ENCODE measurements at places on chromosomes 1 and 21.

DNA sequence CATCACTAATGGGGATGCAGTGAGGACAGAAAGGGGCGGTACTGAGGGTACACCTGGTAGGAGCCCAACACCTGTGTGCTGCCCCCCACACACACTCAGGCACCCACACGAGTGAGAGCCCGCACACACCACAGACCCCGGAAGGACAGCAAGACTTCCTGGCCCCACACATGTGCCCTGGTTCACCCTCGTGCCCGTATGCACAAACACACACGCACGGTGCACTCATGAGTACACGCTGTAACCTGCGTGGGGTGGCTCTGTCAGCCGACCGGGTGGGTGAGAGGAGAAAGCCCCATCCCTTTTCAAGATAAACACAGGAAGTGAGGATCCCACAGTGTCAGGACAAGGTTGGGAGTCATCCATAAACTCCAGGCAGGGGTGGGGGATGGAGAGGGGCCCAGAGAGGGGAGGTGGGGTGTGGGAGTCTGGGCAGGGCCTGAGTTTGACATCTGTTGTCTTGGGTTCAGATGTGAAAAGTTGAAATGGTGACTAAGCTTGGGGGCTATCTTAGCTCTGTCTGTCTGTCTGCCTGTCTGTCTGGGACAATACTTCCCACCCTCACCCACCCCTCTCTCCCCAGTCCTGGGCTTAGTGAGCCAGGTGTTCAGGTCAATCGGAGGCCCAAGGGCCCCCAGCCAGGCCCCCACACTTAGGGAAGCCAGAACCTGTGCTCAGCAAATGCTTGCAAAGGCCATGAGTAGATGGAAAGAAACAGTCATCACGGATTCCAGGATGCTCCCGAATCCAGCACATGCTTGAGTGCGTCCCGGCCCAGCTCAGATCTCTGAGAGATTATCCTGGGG lies 119.8 kb upstream of the ZBTB40 start:
- no peak for DNase-seq

DNA sequence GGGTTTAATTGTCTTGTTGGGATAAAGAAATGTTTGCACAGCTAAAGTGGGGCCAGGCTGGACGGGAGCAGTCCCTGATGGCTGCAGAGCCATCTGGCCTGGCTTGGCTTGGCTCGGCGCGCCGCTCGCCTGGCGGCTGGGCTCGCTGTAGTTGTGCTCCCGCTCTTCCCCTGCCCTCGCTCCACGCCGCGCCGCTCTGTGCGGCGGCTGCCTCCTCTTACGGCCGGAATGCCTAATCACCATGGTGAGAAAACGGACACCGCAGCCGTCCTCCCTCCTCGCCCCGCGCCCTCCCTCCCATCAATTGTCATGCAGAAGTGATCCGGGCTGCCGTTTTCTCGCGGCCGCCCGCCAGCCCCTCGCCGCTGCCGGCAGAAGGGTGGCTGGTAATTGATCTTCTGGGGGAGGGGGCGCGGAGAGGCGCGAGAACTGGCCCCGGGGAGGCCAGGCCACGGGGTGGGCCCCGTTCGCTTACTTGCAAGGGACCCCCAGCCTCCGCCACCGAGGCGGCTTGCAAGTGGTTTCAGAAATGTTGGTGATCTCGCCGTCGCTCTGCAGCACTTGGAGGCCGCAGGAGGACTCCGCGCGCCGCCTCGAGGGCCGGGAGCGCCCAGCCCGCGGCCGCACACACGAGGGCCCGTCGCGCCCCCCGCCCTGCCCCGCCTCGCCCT lies 12.4 kb downstream of the RNF220 start:
- no peak for DNase-seq

- DNase-seq, result no peak
Measured at GRCh38 chr1:187809549-187809948, 980.8 kb downstream of the PLA2G4A start.

GRCh38 chr1:87202922-87203655 lies 125.6 kb upstream of the LMO4 start:
- no peak for DNase-seq

DNA sequence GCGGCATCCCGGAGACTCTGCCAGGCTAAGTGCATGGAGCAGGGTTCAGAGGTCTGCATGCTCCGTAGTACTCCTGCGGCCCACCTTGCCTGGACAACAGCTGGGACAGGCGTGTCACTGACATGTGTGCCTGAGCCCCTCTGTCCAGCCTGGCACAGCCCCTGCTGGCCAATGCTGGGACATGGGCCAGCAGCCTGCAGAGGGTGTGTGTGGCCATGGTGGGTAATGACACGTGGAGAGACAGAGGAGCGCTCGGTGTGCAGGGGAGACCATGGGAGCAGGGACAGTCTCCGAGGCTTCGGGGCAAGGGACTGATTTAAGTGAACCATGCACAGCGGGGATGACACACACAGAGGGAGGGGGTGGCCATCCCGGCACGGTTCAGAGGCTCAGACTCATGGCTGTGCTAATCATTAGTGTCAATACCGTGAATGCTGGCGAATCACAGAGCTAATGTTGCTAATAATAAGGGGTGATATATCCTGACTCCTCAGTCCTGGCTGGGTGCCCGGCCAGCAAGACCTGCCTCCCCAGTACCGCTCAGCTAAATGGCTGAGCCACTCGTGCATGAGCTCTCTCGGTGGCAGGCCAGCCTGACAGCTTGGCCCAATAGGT lies 41.5 kb downstream of the IGSF21 start:
- DNase-seq, result no peak

GRCh38 chr21:39664586-39664985 lies 51.8 kb downstream of the B3GALT5 start:
- no peak for DNase-seq

- no peak for DNase-seq
Measured at GRCh38 chr1:117387060-117387633, 19.9 kb downstream of the MAN1A2 start.

DNA sequence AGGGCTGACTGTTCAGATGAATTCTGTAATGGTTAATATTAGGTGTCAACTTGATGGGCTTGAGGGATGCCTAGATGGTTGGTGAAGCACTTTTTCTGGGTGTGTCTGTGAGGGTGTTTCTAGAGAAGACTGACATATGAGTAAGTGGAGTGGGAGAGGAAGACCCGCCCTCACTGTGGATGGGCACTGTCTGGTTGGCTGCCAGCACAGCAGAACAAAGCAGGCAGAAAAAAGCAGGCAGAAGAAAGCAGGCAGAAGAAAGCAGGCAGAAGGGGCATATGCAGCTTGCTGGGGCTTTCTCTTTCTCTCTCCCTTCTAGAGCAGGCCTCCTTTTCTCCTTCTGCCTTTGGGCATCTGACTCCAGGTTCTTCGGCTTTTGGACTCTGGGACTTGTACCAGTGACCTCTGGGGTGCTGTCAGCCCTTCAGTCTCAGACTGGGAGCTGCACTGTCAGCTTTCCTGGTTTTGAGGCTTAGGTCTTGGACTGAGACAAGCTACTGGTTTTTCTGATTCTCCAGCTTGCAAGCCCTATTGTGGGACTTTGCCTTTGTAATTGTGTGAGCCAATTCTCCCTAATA lies 42.9 kb upstream of the CD2 start:
- no peak for DNase-seq

- no peak for DNase-seq
Measured at GRCh38 chr1:165397944-165398343, 41.4 kb upstream of the LMX1A start.

All from stimulated activated CD4-positive, alpha-beta T cell treated with anti-CD3 and anti-CD28 coated beads, Interleukin-2, amount 100 ng/mL, for 24 hours (primary cell).